M059J (cell line): ENCODE measurements at places on chromosomes 12 and 14. TPM values are rescaled to one million over a fixed set of nuclear protein-coding genes. Genes with fewer than 3 reads are reported as not detected.

DNA sequence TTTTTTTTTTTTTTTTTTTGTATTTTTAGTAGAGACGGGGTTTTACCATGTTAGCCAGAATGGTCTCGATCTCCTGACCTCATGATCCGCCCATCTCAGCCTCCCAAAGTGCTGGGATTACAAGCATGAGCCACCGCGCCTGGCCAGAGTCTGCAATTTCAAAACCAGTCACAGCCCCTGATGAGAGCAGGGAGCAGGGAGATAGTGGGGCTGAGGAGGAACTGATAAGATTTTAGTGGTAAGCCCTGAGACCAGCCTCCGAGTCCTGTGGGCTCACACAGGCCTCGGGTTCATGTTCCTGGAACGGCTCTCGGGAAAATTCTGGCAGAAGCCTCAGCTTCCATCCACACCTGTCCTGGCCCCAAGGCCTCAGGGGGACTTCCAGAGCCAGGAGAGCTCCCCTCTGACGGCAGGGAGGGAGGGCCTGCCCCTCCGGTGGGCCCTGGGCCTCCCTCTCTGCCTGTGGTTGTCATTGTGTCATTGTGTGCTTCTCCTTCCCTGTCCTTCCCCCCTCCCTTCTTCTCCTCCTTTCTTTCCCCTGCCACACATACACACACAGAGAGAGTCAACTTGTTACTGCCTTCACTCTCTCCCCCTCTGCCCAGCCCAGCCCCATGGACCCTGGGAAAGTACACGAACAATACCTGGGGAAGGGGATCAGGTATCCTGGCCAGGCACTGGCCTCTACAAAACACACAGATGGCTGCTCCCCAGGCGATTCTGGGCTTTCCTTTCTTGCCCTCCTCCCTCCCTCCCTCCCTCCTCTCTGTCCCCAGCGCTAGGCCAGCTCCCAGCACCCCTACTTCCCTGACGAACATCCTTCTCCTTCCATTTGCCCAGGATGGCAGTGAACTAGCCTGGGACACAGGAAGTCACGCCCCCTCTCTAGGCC is 294.1 kb downstream of the DPF3 start:
- DNase-seq, result no peak

GRCh38 chr12:57726884-57727757 is 11.4 kb downstream of the AGAP2 start:
- no peak for DNase-seq

Gene FAR2
- total RNA-seq, result 6.6 and 10.0 TPM in 2 replicates

- DNase-seq, result no peak
These were observed 266.8 kb downstream of the TTC6 start for GRCh38 chr14:37862263-37862662.

Gene RGS6
- total RNA-seq, result not detected in 2 replicates

Gene CRIP2
- 93.9 and 114 TPM in 2 replicates for total RNA-seq

DNA sequence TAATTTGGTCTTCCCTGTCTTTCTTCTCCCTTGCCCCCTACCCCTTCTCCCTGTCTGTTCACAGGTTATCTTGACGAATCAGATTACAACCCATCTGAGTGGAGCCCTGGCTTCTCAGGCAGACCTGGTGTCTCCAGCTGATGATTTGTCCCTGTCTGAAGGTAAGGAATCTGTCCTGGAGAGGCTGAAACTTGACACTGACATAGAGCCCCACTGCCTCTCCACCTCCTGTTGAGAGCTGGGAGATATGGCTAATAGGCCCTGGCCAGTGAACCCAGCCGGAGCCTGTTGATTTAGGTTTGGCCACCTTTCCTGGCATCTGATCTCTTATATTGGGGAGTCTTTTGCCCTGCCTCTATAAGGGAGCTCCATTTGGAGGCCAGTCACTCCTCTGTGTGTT is 472.2 kb downstream of the RAD51B start:
- peak; percentile 13 for DNase-seq

Gene NINJ2
- total RNA-seq, result 0.81 TPM in 1 of 2 replicates, not detected in the other

Gene NFATC4
- 0.37 and 0.44 TPM in 2 replicates for total RNA-seq

Gene PARP11
- 3.1 and 3.7 TPM in 2 replicates for total RNA-seq

Gene TBX3
- 50.3 and 90.4 TPM in 2 replicates for total RNA-seq

DNA sequence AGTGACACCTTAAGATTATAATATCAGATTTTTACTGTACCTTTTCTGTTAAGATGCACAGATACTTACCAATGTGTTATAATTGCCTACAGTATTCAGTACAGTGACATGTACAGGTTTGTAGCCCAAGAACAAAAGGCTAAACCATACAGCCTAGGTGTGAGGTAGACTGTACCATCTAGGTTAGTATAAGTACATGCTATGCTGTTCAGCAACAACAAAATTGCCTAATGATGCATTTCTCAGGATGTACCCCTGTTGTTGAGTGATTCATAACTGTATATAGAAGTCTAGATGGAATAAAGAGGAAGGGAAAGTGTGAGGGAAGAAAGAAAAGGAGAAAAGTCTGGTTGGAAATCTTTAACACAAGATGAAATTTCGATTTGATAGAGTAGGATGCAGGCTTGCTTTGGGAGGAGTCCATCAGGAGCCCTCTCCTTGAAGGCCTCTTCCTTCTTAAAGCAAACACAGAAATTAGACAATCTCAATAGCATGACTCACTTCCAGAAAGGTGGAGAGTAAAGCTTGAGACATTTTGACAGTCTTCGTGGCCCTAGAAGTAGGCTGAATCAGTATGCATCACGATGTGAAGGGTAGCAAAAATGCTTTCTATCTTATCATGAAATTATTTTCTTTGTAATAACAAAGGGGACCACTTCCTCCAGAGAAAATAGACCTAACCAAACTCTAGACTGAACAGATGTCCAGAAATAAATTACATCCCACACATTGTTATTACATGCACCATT is 191.5 kb downstream of the SYT1 start:
- DNase-seq, result peak; percentile 81

- no peak for DNase-seq
These were observed 19.6 kb upstream of the PPP1R13B start for GRCh38 chr14:103867020-103867419.

- no peak for DNase-seq
These were observed 20.1 kb downstream of the STX2 start for GRCh38 chr12:130818635-130819576.

DNA sequence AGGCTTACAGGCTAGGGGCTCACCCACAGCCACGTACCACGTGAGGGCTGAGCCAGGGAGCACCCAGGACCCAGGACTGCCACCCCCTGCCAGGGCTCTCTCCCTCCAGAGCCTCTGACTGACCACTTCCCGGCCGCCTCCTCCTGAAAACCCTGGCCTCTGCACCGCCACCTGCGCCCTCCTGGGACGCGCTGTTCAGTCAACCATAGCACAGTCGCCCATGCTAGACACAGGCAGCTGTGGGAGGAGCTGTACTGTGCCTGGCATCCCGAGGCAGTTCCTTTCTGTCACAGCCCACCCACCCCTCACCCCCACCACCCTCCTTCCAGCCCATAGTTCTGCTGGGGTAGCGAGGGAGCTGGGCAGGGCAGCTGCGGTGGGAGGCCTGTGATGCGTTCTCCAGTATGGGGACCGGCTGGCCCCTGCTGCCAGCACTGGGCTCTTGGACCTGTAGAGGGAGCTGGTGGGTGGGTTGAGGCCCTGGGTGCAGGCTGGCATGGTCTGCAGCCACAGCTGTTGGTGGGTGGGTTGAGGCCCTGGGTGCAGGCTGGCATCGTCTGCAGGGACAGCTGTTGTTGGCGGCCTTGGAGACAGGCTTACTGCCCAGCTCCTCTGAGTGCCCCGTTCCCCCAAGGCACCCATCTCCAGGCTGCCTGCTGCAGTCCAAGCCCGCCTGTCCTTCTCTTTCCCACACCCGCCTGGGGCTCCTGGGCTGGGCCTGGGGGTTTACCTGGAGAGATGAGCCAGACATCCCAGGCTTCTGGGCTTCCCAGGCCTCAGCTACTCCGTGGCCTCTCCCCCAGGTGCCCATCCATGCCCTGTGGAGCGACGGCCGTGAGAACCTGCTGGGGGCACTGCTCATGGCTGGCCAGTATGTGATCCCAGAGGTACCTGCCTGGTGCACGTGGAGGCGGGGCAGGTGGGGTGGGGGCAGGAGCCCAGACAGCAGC is 11.5 kb downstream of the ASPG start:
- no peak for DNase-seq

DNA sequence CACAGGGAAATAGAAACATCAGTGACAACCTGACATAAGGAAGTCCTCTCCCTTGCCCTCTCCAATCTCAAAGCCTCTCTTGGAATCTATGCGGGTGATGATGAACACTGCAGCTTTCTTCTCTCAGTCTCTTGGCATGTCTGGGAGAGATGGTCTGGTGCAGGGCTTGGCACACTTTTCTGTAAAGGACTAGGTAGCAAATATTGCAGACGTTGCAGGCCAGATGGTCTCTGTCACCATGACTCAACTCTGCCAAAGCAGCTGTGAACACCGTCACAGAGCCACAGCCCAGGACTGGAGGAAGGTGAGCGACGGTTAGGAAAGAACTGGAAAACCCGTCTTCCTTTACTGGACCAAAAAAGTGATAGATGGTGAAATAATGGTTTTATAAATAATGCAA is 591.0 kb upstream of the TMEM132C start:
- no peak for DNase-seq

Gene ABCD4
- 18.2 and 27.1 TPM in 2 replicates for total RNA-seq

DNA sequence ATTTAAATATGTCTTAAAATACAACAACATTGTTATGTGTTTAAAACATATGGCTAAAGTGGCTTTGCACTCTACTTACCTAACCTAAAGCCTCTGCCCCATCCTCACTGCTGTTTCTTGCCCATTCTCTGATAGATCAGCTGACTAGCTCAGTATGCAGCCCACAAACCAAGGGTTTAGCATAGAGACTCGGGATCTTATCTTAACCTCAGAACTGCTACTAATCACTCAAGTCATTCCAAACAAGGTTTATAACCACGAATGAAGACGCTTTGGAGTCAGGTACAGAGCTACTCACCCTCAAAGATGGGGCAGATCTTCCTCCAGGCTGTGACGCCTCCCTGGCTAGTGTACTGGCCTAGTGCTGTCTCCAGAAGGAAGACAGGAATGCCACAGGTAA is 19.3 kb downstream of the SLC6A13 start:
- DNase-seq, result no peak

- no peak for DNase-seq
These were observed 199.9 kb upstream of the FAR2 start for GRCh38 chr12:28949184-28949583.

- DNase-seq, result no peak
These were observed 28.0 kb downstream of the ENTPD5 start for GRCh38 chr14:73991092-73991491.

- DNase-seq, result peak; percentile 88
These were observed 57.8 kb downstream of the GPR135 start for GRCh38 chr14:59407246-59408010.

DNA sequence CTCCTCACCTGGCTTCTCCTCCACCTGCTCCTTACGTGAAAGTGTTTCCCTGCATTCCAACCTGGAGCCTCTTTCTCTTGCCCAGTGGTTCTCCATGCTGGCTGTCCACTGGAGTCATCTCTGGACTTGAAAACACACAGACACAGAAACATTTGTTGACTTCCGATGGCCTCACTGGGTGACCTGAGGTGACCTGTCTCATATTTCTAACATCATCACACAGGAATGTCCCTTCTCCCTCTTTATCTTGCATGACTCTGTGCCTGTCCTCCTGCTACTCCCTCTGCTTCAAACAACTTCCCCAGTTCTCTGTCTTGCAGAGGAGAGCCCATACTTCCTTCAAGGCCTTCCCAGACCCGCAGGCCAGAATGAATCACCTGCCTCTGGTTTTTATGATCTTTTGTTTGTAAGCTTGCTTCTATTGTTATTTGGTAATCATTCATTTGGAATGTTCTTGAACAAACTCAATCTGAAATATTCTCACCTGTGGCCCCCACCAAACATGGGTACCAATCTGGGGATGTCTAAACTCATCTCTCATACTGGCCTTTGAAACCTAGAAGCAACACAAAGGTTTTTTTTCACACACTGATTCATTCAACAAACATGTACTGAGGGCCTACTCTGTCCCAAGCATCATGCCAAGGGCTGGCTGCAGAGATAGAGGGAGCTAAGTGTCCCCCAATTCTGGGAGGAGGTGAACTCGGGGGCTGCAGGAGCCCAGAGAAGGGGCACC is 9.7 kb upstream of the RIN3 start:
- peak; percentile 96 for DNase-seq

GRCh38 chr14:71243697-71244096 is 336.4 kb downstream of the PCNX1 start:
- no peak for DNase-seq

DNA sequence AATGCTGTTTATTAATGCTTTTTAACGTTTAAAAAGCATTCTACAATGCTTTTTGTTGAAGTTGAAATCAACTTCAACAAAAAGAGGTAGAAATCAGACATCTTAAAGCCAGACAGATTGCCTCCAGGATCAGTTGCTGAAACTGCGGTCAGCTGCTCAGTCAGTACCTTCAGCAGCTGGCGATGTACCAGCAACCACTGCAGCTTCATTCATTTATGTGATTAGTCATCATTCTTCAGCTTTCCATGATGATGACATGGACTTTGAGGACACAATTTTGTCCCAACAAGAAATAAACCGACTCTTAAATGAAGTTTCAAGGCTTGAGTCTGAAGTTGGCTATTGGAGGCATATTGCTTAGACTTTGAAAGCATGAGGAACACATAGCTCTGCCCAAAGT is 31.5 kb upstream of the NUAK1 start:
- DNase-seq, result peak; percentile 91

DNA sequence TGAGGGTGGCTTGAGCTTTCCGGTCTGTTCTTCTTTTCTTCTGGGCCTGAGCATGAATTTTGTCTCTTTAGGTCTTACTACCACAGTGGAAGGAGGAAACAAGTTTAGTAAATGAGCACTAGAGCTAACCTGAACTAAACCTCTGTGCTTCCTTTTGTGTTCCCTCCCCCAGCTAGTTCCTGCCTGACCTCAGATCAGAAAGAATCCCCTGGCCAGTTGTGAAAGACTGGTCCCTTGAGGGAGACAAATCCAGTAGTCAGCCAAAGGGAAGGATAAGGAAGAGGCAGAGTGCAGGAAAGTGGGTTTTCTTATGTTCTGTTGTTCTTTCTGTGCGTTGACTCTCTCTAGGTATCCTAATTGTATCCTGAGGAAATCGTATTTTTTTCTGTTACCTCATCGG is 17.5 kb downstream of the ZNF664 start:
- DNase-seq, result no peak

Gene FGF23
- total RNA-seq, result not detected in 2 replicates

GRCh38 chr12:13471471-13471870 is 274.9 kb downstream of the EMP1 start:
- no peak for DNase-seq

DNA sequence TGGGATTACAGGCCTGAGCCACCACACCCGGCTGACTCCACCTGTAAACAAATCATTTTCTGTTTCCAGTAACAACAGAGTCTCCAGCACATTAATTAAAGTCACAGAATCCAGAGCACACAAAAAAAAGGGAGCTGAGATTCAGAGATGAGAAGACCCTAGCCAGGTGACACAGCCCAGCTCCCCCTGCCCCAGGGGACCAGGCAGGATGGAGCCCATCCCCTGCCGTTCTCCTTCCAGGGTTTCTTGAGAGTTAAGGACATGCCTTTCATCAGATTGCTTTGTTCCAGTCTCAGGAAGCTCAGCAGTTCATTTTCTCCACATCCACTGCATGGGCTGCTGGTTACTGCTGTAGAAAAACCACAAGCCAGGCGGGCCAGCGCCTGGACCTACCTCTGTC is 81.2 kb downstream of the RIMBP2 start:
- no peak for DNase-seq
